NCI-H2107 (cell line): ENCODE measurements at places on chromosomes 3 and 15.

- no peak for DNase-seq
Observed at GRCh38 chr3:105065895-105066839, 300.5 kb upstream of the ALCAM start.

GRCh38 chr3:30248423-30248822, 358.0 kb upstream of the TGFBR2 start:
- no peak for DNase-seq

- DNase-seq = no peak
Observed at GRCh38 chr3:7574435-7574834, 713.5 kb downstream of the GRM7 start.

DNA sequence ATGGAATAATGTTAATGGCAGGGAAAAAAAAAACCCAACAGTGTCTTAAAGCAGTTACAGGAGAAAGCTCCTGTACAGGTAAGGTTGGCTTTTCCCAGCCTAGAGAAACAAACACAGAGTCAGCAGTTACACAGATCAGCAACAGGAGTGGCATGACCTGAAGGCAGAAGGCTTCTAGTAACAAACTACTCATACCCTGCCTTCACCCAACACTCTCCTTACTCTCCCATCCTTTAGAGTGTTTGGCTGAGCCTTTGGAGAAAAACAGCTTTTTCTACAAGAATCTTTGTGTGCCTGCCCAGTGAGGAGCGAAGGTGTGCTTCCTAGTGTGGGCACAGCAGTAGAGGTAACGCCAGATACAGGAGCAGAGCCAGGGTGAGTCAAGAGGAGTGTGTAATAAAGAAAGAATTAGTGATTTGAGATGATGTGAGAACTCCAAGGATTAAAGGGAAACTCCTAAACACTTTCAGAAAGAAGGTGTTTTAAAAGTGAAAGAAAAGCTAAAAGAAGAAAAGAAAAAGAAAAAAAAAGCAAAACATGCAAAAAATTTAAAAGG, 152.7 kb downstream of the POLR2M start:
- DNase-seq = no peak
